Temporal lobe (tissue), 4 donors: ENCODE measurements at places on chromosomes 2 and 18. TPM values are rescaled to one million over a fixed set of nuclear protein-coding genes. Genes with fewer than 3 reads are reported as not detected.

Gene FOSL2
- 8.9 TPM for total RNA-seq

Gene OTOF
- total RNA-seq: 0.25 TPM

Gene NMUR1
- total RNA-seq: under 0.01 TPM

Gene KIAA2012
- total RNA-seq: 0.98 TPM

Gene SCYGR4
- total RNA-seq: not detected

Gene ATG9A
- 22.4 TPM for total RNA-seq

Gene MLPH
- 0.98 TPM for total RNA-seq
